ENCODE measurements at places on chromosomes 13 and 19.

DNA sequence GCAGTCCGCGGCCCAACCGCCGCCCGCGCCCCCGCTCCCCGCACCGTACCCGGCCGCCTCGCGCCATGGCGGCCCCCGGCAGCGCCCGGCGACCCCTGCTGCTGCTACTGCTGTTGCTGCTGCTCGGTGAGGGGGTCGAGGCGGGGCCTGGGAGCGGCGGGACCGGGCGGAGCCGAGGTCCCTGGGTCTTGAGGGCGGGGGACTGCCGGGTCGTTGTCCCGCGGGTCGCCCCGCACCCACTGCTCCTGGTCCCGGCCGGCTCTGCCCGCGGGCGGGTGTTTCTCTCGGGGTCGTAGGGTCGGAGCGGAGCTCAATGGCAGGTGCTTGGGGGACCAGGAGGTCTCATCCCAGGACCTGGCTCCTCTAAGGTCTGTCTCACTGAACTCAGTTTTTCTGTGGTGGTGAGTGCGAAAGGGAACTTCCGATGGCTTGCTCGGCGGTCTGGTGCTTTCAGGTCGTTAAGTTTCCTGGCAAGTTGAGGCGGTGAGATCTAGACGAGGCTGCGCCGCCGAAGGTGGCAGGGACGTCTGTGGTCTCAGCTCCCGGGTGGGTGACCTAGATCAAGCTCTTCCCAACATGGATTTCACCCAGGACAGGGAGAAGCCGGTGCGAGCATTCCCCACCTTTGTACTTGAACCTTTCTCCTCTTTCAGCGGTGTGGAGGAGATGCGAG, 467 bp downstream of the LAMP1 start:
- peak; percentile 16 for DNase-seq

- no peak for DNase-seq
Observed at GRCh38 chr13:53357582-53357981, 329.0 kb downstream of the OLFM4 start.

DNA sequence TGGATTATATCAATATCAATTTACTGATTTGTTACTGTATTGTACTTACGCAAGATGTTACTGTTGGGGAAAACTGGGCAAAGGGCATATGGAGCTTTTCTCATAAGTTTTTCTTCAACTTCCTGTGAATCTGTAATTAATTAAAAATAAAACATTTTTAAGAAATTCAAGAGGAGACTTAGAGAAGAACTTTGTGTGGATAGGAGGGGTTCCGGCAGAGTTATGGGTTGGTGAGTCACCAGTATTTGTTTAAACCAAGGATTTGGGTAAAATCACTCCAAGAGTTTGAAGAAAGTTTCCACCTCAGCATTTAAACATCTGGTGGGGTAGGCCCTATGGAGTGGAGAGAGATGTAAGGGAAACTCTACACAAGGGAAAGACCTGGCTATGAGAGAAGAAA, 379.6 kb downstream of the TSHZ3 start:
- no peak for DNase-seq

DNA sequence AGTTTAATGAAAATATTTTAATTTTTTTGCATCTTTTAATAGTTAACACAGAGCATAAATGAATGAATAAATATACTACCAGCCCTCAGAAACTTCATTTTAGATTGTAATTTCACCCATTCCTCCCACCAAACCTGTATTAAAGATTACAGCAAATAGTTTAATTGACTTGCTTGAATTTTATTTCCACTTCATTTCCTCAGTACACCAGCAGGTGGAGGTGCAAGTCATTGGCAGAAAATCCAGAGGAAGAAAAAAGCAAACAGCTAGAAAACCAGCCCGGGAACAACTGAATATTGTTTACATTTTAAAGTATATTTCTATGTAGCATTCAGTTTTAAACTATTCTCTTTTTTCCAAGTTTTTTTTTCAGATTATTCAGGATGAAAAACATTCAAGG, 177.8 kb downstream of the OLFM4 start:
- DNase-seq: no peak

- DNase-seq: no peak
Observed at GRCh38 chr19:8577247-8577646, at the start of gene MYO1F. Gene MYO1F (minus strand): TSS chr19:8577442. CDS start chr19:8577309, 133 bp downstream.

DNA sequence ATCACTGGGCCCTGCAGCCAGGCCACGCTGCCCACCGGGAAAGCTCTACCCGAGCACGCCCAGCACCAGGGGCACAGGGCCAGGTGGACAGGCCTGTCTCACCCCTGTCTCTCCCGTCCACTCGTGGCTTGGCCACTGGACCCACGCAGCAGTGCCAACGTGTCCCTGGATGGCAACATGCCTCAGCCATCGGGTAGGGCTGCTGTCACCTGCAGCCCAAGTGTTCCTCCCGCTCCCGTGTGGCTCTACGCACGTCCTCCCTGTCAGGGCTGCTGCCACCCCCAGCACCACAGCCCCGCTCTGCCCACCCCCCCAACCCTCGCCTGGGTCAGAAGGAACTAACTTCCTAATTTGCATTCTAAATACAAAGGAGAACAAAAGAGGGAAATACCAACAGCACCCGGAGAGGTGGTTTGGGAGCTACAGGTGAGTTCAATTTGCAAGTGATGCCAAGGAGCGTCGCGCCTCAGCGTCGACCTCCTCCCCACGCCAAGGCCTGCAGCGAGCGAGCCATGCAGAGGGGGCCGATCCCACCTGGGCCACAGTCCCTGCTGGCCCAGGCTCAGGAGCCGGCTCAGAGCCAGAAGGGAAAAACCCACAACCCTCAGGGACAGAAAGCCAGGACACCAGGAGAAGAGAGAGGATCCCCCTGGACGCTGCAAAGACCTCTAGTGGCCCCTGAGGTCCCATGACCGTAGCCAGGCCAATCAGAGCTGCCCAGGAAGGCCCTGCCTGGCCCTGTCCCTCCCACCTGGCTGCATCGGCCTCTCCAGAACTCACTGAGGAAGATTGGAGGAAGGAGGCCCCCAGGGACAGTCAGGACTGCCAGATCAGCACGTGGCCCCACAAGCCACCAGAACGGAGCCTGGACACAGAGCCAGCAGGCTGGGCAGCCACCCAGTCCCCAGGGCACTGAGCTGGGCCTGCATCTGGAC, 128.4 kb upstream of the SPACA7 start:
- DNase-seq: no peak

- DNase-seq: no peak
Observed at GRCh38 chr19:29860492-29860891, 48.7 kb downstream of the CCNE1 start.

DNA sequence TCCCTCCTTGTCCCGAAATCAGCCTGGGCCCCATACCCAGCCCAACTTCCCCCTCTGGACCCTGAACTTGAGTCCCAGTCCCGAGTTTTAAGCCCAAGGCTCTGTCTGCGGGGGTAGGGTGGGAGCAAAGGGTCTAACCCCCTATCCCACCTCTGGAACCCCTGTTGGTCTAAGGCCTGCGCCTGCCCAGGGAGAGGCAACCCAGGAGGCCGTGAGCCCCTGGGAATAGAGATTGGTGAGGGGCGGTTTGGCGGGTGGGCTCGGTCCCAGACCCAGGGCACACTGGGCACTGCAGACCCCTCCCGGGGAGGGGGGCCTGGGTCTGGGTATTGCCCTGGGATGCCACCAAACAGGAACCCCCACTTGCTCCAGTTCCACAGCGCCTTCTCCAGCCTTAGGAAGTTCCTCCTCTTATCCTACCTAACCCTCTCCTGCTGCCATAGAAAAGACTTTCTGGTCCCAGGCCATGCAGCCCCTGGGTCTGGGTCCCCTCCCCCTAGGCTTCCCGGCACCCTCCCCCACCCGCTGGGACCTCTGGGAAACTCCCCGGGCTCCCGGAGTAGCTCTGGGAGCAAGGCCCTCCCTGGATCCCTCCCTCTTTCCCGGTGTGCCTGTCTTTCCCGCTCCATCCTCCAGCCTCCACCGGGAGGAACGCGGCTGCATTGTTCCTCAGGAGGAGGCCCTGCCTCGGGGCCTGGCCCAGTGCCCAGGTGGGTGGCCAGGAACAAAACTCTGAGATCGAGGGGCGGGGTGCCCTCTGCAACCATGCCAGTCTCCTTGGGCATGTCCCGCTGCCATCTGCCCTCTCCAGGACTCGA, 33.6 kb upstream of the NANOS3 start:
- DNase-seq: no peak

- no peak for DNase-seq
Observed at GRCh38 chr13:45269204-45269603, 68.4 kb upstream of the KCTD4 start.

- DNase-seq: no peak
Observed at GRCh38 chr13:113849981-113850721, 13.7 kb downstream of the GAS6 start.

DNA sequence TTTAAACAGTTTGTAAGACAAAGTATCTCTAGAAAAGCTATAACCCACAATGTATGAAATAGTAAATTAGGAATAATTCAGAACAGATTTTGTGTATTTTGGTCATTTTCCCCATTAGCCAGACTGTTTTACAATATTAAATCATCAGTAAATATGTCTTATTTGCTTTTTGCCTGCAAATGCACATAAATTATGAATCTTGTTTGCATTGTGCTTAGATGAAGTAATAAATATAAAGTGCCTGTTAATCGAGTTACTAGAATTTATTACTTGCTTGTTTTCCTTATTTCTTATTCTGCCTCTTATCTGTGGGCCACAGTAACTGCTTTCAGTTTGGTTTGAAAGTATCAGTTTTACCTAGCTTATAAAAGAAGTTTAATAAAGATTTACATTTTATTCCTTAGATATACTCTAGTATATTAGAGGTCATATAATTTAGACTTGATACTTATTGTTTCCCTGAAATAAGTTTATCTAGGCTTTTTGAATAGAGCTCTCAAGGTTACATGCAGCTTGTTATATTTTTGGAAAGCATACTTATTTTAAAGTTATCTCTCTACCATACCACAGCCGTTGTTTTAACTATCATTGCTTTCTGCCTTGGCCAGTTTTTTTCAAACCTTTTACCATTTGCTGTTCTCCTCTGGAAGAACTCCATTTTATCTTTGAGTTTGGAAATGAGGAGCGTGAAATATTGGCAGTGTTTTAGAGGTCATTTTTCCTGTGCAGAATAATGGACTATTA, 238.0 kb downstream of the NBEA start:
- DNase-seq: no peak

- no peak for DNase-seq
Observed at GRCh38 chr13:107466326-107467099, 748.8 kb downstream of the LIG4 start.

- no peak for DNase-seq
Observed at GRCh38 chr13:113859311-113860050, 4.4 kb downstream of the GAS6 start.

DNA sequence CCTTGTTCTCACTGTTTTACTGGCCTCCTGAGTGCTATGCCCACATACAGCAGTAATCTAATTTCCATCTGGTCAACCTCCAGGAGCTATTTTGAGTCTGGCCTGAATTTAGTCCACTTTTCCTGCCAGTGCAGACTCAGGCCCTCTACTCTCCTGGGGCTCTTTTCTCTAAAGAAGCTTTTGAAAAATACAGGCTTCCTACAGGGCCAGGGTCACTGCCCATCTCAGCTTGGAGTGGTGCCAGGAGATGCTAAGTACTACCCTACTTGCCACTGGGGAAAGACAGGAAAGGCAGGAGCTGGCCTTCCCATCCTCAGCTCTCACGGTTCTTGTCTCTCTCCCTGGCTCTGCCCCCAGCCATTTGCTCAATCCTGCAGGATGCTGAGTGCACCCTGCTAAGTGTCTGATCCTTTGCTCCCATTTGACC, 101.7 kb upstream of the SERP2 start:
- no peak for DNase-seq

DNA sequence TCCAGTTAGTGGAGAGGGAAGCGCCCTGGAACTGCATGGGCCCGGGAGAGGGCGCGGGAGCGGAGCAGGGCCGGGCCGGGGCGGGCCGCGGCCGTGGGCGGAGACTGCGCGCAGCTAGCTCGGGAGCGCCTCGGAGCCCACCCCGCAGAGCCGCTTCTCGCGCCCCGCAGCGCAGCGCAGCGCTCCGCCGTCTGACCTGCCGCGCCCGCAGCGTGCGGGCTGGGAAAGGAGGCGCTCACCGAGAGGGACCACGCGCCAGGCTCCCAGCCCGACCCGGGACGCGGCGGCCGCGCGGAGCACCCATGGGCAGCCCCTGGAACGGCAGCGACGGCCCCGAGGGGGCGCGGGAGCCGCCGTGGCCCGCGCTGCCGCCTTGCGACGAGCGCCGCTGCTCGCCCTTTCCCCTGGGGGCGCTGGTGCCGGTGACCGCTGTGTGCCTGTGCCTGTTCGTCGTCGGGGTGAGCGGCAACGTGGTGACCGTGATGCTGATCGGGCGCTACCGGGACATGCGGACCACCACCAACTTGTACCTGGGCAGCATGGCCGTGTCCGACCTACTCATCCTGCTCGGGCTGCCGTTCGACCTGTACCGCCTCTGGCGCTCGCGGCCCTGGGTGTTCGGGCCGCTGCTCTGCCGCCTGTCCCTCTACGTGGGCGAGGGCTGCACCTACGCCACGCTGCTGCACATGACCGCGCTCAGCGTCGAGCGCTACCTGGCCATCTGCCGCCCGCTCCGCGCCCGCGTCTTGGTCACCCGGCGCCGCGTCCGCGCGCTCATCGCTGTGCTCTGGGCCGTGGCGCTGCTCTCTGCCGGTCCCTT, at the start of gene MLNR:
MLNR (plus strand) TSS at position 303 of the 820 bp plus-strand sequence; CDS start at position 303, 0 bp downstream.
- DNase-seq: peak; percentile 14

DNA sequence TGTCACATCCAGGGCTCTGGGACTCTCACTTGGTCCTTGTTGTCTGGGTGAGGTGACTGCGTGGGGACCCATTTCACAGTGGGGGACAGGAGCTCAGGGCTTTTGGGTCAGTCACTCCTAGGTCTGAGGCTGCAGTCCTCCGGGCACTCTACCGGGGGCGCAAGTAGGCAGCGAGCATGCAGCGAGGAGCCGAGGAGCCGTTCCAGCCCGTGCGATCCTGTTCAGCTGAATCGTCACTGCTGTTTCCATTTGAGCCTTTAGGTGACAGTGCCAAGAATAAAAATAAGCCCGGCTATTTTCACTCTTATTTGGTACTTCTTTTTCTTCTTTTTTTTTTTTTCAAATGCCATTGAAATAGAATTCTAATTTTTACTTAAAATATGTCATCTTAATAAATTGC, 126.5 kb downstream of the ZNF536 start:
- no peak for DNase-seq

DNA sequence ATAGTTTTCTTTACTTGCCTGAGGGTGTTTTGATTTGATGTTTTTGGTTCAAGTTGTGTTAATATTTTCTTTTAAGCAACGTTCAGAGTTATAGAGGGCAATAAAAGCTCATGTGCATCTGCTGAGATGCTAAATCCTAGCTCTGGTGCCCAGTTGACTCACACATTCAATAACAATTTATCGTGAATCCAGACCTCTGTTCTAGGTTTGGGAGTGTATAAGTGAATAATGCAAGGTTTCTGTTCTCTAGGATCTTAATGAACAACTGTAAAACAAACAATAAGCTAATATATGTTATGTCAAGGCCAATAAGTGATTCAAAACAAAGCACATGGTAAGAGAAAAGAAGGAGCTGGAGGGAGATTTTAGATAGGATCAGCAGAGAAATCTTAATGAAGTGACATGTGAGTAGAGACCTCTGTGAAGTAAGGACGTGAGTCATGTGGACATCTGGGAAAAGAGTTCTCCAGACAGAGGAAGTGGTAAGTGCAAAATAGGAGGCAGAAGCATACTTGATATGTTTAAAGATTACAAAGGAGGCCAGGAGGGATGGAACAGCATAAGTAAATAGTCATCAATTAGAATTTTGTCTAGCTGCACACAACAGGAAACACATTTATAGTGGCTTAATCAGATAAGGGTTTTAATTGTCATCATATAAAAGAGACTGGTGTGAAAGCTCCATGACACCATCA, 278.5 kb upstream of the HTR2A start:
- no peak for DNase-seq

- no peak for DNase-seq
Observed at GRCh38 chr13:110251193-110251819, 55.7 kb downstream of the COL4A1 start.

Measured in activated T-helper 1 cell treated with anti-CD3 and anti-CD28 coated beads, Interleukin-2, amount 50 U/mL, for 16 hours (primary cell).